Hepatocyte (in vitro differentiated cells): ENCODE measurements at places on chromosomes 1 and 21. TPM values are rescaled to one million over a fixed set of nuclear protein-coding genes. Genes with fewer than 3 reads are reported as not detected.
A peak's percentile ranks its signal among the peaks of the same experiment; 100 is the strongest.

DNA sequence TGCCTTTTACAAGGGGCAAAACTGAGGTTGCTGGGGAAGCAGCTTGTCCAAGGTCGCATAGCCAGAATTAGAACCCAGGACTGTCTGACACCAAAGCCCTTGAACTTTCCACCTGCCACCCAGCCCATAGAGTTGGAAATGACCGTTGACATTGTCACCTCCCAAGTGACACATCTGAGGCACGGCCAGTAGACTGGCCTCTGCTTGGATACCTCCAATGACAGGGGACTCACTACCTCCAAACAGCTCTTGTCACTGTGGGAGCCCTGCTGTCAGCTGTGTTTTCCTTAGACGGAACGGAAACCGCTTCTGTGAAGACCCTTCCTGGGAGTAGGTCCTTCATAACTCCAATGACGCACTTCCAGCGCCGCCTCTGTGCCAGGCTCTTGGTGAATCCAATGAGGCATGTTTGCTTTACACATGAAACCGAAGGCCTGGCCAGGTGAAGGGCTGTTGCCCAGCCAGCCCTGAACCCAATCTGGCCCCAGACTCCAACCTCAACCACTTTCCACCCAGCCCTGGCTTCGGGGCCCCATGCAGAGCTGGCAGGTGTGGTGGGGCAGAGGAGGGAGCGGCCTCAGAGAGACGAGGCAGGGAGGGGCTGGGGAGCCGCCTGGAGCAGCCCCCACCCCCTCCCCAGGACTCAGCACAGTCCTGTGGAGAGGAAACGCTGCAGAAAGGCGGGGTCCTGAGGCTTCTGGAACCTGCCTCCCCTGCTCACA lies 109.2 kb upstream of the IFFO2 start:
- H3K36me3 ChIP-seq: no peaks in the 10 kb centered on the region
- H3K4me3 ChIP-seq: no peak overlapping the region
- H3K27me3 ChIP-seq: no peaks in the 10 kb centered on the region
- H3K27ac ChIP-seq: no peak overlapping the region
- no peaks in the 10 kb centered on the region for H3K4me1 ChIP-seq

SGIP1 gene
- 3.2 and 20.2 TPM in 2 replicates for total RNA-seq

- no peaks in the 10 kb centered on the region for H3K4me1 ChIP-seq
- no peak for DNase-seq
- no peaks in the 10 kb centered on the region for H3K27me3 ChIP-seq
- H3K27ac ChIP-seq: no peak overlapping the region
Measured at GRCh38 chr21:21029164-21029563, 31.0 kb downstream of the NCAM2 start.

ZZZ3 gene
- 59.6 and 71.9 TPM in 2 replicates for total RNA-seq

DNA sequence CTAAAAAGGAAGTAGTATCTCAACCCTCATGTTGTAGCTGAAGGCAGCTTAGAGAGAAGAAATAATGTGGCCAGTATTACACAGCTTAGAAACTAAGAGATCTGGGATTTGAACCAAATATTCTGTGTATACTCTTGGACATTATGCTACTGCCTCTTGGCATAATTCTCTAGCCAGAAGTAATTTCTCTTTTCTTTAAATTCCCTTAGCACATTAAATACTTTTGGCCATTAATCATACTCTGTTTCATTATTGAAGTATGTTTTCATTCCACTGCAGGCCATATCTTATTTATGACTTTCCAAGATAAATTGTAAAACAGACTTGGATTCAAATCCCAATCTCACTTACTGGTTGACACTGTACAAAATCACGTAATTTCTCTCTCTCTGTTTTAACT lies 181.3 kb upstream of the SPAG17 start:
- no peak overlapping the region for H3K27ac ChIP-seq
- no peaks in the 10 kb centered on the region for H3K27me3 ChIP-seq
- no peak overlapping the region for H3K4me3 ChIP-seq
- no peak for DNase-seq
- H3K36me3 ChIP-seq: no peaks in the 10 kb centered on the region

DNA sequence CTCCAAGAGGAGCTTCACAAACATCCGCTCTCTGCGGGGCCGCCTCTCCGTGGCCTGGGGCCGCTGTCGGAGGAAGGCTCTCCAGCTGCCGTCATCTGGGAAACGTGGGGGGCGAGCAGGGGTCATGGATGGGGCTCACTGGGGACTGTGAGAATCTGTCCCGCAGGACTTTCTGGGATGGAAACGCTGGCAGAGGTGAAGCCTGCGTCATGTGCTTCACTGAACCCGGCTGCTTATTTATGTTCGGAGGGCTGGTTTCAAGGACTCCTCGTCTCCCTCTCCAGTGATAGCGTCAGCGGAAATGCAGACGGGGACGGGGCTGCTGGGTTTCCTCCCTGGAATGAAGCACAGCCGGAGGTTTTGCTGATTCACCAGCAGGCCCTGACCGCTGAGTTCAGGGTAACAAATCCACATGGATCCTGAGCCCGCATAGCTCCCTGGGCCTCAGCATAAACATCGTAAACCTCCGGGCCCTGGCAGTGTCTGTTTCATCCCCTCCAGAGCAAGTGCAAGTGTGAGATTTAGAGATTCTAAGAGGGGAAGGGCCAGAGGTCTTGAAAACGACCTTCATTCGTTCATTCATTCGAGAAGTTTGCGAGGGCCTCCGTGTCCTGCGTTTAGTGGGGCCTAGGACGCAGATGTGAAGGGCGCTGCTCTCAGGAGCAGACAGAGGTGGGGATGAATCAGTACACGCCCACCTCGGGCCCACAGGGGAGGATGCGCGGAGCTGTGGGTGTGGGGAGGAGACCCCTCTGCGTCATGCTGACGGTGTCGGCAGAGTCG lies 7.0 kb upstream of the POFUT2 start:
- DNase-seq: peak; percentile 92
- peaks cover 45% of the 10 kb centered on the region for H3K4me1 ChIP-seq

SLC2A5 gene
- total RNA-seq: 7.2 TPM in 2 replicates

WLS gene
- total RNA-seq: 102 and 115 TPM in 2 replicates

DNA sequence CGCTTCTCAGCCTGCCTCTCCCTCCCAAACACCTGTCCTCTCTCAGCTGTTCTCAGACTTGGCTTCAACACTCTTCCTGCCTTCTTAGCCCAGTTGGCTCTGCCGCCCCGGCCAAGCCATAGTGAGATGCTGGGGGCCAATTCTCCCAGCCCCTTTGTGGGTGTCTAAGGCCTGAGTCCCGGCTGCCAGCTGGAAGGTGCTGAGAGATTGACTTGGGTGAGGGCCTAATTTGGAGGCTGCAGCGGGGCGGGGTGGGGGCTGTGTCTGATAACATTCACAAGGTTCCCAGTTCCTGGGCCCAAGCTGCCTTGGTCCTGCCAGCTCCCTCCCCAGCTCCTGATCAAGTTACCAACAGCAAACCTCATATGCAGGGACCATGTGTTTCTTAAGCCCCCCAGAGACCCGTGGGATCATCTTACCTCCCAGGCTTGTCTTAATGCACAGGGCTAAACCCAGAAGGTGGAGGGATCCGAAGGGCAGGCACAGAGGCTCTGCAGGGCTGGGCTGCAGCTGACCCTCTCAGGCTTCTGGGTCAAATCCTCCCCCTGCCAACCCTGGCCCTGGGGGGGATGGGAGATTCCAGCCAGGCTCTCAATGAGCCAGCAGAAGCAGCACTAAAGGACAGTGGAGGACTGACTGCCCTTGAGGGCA lies 9.8 kb downstream of the INKA2 start:
- no peaks in the 10 kb centered on the region for H3K36me3 ChIP-seq
- H3K27ac ChIP-seq: no peak overlapping the region
- H3K4me3 ChIP-seq: no peak overlapping the region

- no peaks in the 10 kb centered on the region for H3K36me3 ChIP-seq
- H3K27ac ChIP-seq: no peak overlapping the region
- H3K4me3 ChIP-seq: no peak overlapping the region
- no peaks in the 10 kb centered on the region for H3K4me1 ChIP-seq
- no peak for DNase-seq
- H3K27me3 ChIP-seq: no peaks in the 10 kb centered on the region
Measured at GRCh38 chr1:26296340-26297056, 9.9 kb downstream of the UBXN11 start.

DNA sequence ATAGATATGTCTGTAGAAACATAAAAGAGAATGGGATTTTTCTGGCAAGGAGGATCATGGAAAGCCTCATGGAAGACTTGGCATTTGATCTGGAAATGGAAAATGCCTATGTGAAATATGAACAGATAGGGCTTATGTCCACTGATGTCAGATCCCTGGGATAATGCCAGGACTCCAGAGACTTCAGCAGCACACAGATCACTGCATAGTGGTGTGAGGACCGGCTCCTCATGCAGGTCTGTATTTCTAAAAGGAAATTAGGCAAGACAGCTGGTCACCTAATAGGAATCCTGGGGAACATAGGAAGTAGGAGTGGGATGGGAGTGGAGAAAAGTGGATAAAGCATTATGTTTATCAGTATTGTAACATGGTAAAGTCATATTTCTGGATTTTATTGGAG lies 56.8 kb upstream of the IPO9 start:
- DNase-seq: no peak
- no peaks in the 10 kb centered on the region for H3K27me3 ChIP-seq
- no peak overlapping the region for H3K4me3 ChIP-seq
- no peak overlapping the region for H3K27ac ChIP-seq
- H3K4me1 ChIP-seq: no peaks in the 10 kb centered on the region

FCN3 gene
- total RNA-seq: not detected in 2 replicates

GRCh38 chr1:7561331-7561921 lies 209.7 kb upstream of the VAMP3 start:
- no peak overlapping the region for H3K4me3 ChIP-seq
- H3K27ac ChIP-seq: no peak overlapping the region
- peaks cover 8% of the 10 kb centered on the region for H3K4me1 ChIP-seq
- H3K27me3 ChIP-seq: no peaks in the 10 kb centered on the region

DNA sequence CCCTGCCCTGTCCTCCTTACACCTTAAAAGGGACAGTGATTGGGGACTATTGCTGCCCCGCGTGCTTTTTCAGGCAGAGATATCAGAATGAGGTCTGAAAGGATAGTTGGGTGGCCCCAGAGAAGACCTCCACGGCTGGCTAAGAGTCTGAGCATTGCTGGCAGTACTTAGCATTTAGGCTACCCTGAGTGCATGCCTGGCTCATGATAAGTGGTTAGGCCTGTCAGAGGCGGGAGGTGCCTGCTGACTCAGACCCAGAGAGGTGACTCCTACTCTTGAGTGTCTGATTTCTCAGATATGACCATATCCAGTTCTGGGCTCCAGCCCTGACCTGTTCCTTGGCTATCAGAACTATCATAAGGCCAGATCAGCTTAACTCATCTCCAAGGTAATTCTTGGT lies 213.7 kb downstream of the PBX1 start:
- peak overlapping the region; percentile 93 for H3K27ac ChIP-seq
- H3K4me3 ChIP-seq: no peak overlapping the region
- H3K27me3 ChIP-seq: no peaks in the 10 kb centered on the region
- H3K4me1 ChIP-seq: peaks cover 62% of the 10 kb centered on the region

GRCh38 chr1:98437540-98437939 lies 224.0 kb upstream of the SNX7 start:
- no peak overlapping the region for H3K4me3 ChIP-seq
- H3K27ac ChIP-seq: no peak overlapping the region
- no peaks in the 10 kb centered on the region for H3K36me3 ChIP-seq
- peaks cover 3% of the 10 kb centered on the region for H3K4me1 ChIP-seq
- no peaks in the 10 kb centered on the region for H3K27me3 ChIP-seq
- no peak for DNase-seq

FCER1A gene
- total RNA-seq: not detected in 2 replicates
